K562 (cell line): ENCODE measurements at places on chromosomes 5 and 9. TPM values are rescaled to one million over a fixed set of nuclear protein-coding genes. Genes with fewer than 3 reads are reported as not detected.

GRCh38 chr5:153520952-153521351, 30.5 kb downstream of the GRIA1 start:
- no peaks in the 10 kb centered on the region for H3K4me1 ChIP-seq
- no peak overlapping the region for H3K27ac ChIP-seq
- no peaks in the 10 kb centered on the region for H3K36me3 ChIP-seq
- H3K4me3 ChIP-seq: no peak overlapping the region
- no peak for DNase-seq

DNA sequence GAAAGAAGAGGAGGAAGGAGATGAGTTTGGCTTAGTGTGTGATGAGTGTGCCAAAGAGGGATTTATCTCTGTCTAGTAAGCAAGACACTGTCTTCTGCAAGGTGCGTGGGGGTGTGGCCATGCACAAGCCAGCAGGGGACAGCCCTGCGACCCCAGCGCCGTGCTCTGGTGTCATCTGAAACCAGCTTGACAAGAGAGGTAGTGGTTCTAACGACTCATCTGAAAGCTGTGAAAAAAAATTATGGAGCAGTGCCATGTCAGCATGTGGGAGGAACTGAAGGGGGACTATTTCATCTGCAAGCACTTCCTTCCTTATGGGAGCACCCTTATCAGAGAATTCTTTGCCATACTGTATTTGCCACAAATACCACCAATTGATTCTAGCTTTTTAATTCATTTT, 398.6 kb downstream of the PSAT1 start:
- DNase-seq: no peak
- no peak overlapping the region for H3K27ac ChIP-seq
- H3K4me1 ChIP-seq: no peaks in the 10 kb centered on the region
- H3K4me3 ChIP-seq: no peak overlapping the region
- no peaks in the 10 kb centered on the region for H3K36me3 ChIP-seq

DNA sequence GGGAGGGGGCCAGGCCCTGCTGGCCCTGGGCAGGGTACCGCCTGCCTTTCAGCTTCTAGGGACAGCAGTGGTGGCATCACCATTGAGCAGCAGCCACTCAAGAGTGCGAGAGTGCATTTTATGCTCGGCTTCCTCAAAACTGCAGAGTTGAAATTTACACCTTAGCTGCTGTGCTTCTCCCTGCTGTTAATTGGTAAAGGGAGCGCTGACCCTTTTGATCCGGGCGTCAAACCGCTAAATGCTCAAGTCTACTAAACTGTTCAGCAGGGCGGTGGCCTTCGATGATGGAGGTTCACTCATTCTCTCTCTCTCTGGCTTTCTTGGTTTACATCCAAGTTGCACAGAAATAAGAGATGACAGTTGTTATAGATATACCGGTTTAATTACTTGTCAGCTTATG, 368.6 kb upstream of the IRX2 start:
- H3K27ac ChIP-seq: no peak overlapping the region
- H3K4me3 ChIP-seq: no peak overlapping the region
- DNase-seq: no peak
- H3K27me3 ChIP-seq: peaks cover 7% of the 10 kb centered on the region; the same call in 1 of the 3 replicates
- H3K4me1 ChIP-seq: no peaks in the 10 kb centered on the region

DNA sequence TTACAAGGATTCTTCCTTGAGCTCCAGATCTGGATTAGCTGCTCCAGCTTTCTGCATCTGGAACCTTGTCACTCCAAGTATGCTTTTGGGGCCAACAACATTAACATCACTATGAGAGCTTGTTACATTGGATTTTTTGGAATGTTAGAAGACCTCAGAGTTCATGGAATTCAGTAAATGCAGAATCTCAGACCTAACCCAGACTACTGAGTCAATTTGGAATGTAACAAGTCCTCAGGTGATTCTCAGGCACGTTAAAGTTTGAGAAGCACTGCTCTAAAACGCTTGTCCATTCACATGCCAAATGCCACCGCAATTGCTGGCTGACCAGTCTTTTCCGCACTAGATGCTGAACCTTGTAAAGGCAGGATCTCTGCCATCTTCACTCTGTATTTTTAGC, 251.4 kb upstream of the TRIM32 start:
- H3K4me1 ChIP-seq: peaks cover 8% of the 10 kb centered on the region
- no peaks in the 10 kb centered on the region for H3K27me3 ChIP-seq
- no peak overlapping the region for H3K4me3 ChIP-seq
- no peak for DNase-seq
- H3K27ac ChIP-seq: no peak overlapping the region

DNA sequence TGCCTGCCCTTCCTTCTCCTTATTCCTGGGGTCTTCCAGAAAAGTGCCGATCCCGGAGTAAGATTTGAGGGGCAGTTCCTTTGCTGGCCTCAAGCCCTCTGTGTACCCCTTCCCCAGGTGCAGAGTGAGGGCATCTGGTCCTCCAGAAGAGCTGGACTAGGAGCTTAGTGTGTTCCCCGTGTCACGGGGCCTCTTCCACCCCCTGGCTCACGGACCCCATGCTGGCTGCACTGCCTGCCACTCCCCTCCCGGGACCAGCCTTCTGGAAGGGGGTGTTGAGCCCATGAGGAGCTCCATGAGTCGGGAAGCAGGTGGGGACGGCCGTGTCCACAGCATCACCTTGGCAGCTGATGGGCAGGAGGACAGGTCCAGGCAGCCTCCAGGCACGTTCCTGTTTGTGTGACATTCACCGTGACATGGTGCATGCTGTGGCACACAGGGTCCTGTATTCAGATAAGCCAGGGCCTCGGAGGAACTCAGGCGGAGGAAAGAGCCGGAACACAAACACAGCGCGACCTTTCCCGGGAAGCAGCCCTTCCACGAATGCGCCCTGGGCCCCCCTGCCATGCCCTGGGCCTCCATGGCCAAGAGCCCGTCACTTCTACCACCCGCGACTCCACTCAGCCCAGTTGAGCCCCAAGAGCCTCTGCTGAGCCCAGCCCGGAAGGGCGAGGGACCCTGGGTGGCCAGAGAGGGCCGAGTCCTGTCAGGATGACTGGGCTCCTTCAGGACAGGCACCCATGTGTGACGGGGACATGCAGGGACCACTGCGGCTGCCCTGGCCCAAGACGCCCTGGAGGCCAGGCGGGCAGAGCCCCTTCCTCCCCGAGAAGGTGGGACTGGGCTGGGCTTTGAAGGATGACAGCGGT, 5.9 kb upstream of the LCN1 start:
- no peaks in the 10 kb centered on the region for H3K27me3 ChIP-seq
- H3K27ac ChIP-seq: no peak overlapping the region
- H3K4me3 ChIP-seq: no peak overlapping the region
- no peaks in the 10 kb centered on the region for H3K36me3 ChIP-seq

- no peak overlapping the region for H3K27ac ChIP-seq
- H3K36me3 ChIP-seq: no peaks in the 10 kb centered on the region
- no peaks in the 10 kb centered on the region for H3K4me1 ChIP-seq
- no peaks in the 10 kb centered on the region for H3K27me3 ChIP-seq
These were observed 70.2 kb downstream of the SEMA4D start for GRCh38 chr9:89427621-89428221.

DNA sequence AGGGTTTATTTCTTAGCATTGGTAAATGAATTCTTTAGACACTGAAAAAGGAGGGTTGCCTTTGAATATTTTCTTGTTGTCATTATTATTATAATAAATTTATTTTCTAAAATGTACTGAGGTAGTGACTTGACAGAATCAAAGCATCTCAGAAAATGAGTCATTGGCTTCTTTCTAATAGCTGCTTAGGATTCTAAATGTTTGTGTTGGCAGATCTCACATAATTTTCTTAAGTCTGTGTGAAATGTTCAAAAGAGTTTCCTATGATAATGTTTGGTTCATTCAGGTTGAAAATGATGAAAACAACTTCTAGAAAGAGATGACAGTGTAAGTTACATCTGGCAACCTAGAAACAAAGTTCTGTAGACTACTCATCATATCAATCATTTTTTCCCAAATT, 69.7 kb downstream of the SH3GL2 start:
- DNase-seq: no peak
- no peak overlapping the region for H3K27ac ChIP-seq
- no peak overlapping the region for H3K4me3 ChIP-seq
- H3K36me3 ChIP-seq: no peaks in the 10 kb centered on the region
- H3K27me3 ChIP-seq: no peaks in the 10 kb centered on the region

- H3K36me3 ChIP-seq: no peaks in the 10 kb centered on the region
- no peak for DNase-seq
- no peak overlapping the region for H3K4me3 ChIP-seq
These were observed 80.5 kb downstream of the STK10 start for GRCh38 chr5:172107571-172107970.

The FAT2 gene
- total RNA-seq: not detected in 2 replicates

The SLC1A1 gene
- total RNA-seq: 0.07 and 0.16 TPM in 2 replicates
